ENCODE measurements at places on chromosomes 7 and 10.

DNA sequence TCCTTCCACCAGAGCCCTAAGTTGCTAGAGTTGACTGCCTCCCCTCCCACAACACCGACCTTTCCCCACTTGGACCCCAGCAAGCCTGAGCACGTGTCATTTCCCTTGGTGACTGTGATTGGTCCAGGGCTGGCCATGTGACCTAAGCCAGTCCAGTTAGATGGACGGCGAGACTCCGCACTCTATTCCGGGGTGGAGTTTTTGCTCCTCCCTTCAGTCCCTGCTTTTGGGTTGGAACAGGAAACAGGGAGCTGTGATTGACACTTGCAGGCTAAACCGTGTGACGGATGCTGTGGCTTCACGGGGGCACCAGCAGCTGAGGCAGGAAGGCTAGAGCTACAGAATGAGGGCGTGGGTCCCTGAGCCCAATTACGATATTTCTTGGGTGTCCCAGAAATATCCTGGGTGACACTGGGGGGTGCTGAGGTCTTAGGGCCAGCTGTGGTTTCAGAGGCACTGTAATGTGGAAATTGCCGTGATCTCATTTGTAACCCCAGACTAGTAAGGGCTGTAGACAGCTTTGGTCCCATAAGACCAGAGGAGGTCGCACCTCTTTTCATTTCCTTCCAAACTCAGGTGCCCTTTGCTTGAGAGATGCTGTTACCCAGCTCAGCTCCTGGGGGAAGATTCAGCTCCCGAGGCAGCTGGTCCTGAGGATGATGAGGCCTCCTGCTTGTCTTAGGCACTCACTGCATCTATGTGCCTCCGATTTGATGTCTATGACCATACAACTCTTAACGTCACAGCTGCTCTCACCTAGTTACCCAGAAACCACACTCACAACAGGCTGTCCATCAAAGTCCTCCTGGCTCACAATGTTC, 102.7 kb upstream of the NPTX2 start:
- DNase-seq: no peak

DNA sequence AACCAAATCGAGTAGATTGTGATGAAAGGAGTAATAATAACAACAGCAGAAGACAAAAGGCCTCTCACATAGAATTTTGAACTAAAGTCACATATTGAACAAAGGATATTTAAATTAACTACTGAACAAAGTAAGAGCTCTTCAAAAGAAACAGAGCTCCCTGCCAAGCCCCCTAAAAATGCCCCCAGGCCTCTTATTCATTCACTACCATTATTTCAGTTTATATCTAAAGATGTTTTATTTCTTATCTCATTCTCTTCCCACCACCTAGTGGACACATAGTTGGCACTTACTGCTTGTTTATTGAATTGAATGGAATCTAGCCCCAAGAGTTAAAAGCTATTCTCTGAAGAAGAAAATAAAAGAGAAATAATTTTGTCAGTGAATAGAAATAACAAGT, 37.4 kb downstream of the VCL start:
- no peak for DNase-seq

- DNase-seq: no peak
These were observed 48.7 kb upstream of the RHOBTB1 start for GRCh38 chr10:60992636-60993035.

- no peak for DNase-seq
These were observed 161.2 kb downstream of the TAX1BP1 start for GRCh38 chr7:27901028-27901760.

Measured in putamen (tissue), 1 donor.